ENCODE measurements at places on chromosomes 13 and 19.
A peak's percentile ranks its signal among the peaks of the same experiment; 100 is the strongest.

DNA sequence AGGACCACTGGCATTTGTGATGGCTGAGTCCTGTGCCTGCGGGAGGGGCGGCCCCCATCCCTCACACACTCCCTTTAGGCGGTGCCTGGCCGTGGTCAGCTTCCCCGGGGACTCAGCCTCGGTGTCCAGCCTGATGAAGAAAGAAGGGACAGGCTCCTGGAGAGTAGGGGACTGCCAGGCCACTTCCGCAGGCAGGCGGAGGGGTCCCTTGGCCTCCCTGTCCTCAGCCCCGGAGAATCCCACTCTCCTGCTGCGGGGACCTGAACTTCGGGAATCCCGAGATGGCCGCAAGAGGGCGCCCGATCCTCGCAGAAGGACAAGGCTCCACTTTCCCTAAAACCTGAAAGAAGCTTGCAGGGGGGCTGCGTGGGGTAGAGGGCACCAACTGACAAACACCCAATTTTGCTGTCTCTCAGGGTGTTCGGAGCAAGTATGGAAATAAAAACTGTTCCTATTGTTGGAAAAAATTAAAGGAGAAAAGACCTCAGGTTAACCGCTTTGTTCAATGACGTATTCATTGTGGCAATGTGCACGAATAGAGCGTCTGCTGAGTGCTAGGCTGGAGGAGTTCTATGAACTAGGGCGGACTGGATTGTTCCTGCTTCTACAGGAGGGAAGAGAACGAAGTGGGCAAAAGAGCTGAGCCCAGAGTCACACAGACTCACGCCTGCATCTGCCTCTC, 297.3 kb downstream of the ZNF536 start:
- DNase-seq, result peak; percentile 31

DNA sequence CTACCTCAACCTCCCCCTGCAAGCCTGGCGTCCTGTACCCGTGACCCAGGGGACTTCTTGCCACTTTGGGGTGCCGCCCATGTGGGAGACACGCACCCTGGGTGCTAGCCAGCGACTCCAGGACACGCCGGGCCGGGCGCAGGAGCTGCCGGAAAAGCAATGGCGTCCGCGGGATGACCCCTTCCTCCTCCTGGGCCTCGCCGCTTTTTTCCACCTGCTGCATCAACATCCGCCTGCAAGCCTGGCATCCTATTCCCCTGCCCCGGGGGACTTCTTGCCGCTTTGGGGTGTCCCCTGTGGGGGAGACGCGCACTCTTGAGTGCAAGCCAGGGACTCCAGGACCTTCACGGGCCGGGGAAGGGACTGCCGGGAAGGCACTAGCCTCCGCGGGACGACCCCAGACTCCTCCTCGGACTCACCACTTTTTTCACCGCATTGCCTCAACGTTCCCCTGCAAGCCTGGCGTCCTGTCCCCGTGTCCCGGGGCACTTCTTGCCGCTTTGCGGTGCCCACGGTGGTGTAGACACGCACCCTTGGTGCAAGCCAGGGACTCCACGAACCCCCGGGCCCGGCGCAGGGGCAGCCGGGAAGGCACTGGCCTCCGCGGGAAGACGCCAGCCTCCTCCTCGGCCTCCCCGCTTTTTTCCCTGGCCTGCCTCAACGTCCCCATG, 237.8 kb downstream of the TUBA3C start:
- DNase-seq, result no peak

GRCh38 chr13:45788011-45788410, 63.5 kb downstream of the SIAH3 start:
- DNase-seq, result no peak

- peak; percentile 23 for DNase-seq
These were observed 931 bp downstream of the USP12 start for GRCh38 chr13:27170516-27171243.

GRCh38 chr13:100069278-100069677, 19.6 kb upstream of the PCCA start:
- no peak for DNase-seq

- no peak for DNase-seq
These were observed 153.8 kb downstream of the KCTD12 start for GRCh38 chr13:76732367-76732766.

All from activated T-cell treated with anti-CD3 and anti-CD28 coated beads for 4 hours (primary cell).